NB4 (cell line): ENCODE measurements at places on chromosomes 7 and 10.
A peak's percentile ranks its signal among the peaks of the same experiment; 100 is the strongest.

DNA sequence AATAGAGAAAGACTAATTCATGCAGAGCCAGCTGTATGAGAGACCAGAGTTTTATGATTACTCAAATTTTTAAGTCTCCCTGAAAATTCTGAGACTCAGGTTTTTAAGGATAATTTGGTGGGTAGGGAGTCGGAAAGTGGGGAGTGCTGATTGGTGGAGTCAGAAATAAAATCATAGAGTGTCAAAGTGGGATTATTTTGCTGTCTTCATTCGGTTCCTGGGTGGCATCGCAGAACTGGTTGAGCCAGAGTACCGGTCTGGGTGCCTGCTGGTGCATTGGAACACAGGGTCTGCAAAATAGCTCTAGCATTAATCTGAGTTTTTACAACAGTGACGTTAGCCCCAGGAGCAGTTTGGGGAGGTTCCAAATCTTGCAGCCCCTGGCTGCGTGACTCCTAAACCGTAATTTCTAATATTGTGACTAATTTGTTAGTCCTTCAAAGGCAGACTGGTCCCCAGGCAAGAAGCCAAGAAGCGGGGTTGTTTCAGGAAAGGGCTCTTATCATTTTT lies 32.4 kb downstream of the GPRIN2 start:
- DNase-seq = no peak

GRCh38 chr10:127910464-127910770 lies 3.5 kb downstream of the PTPRE start:
- DNase-seq = no peak

DNA sequence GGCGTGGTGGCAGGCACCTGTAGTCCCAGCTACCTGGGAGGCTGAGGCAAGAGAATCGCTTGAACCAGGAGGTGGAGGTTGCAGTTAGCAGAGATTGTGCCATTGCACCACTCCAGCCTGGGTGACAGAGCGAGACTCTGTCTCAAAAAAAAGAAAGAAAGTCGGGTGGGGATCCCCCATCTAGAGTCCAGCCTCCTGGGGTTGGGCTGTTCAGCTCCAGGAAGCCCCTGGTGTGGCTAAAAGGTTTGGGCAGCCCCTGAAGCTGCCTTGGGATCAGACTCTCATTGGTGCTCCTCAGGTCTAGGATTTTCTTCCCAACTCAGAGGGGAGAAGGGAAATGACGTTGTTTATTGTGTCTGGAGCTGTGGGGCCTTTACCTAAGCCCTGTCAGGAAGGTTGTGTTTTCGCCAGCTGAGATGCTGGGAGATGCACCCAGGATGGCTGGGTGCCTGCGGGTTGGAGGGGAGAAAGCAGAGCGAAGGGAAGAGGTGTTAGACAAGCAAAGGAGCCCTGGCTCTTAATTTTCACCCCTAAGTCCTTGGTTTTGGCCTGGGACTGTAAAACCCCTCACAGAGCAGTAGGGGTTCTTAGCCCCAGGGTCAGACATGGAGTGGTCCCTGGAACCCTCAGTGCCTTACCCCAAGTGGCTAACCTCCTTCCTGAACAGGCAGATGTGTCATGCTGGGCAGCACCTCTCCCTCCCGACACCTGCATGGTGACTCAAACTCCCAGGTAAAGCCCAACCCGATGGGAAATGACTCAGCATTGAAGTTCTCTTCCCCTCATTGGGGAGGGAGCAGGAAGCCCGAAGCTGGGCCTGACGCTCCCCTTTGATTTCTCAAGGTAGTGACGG lies 21.1 kb downstream of the PLAU start:
- peak; percentile 64 for DNase-seq

- DNase-seq = no peak
Observed at GRCh38 chr7:112529521-112529920, 48.7 kb downstream of the LSMEM1 start.

- no peak for DNase-seq
Observed at GRCh38 chr7:42192066-42192465, 44.9 kb downstream of the GLI3 start.

GRCh38 chr7:139482122-139482521 lies 1.4 kb downstream of the KLRG2 start:
- DNase-seq = no peak

DNA sequence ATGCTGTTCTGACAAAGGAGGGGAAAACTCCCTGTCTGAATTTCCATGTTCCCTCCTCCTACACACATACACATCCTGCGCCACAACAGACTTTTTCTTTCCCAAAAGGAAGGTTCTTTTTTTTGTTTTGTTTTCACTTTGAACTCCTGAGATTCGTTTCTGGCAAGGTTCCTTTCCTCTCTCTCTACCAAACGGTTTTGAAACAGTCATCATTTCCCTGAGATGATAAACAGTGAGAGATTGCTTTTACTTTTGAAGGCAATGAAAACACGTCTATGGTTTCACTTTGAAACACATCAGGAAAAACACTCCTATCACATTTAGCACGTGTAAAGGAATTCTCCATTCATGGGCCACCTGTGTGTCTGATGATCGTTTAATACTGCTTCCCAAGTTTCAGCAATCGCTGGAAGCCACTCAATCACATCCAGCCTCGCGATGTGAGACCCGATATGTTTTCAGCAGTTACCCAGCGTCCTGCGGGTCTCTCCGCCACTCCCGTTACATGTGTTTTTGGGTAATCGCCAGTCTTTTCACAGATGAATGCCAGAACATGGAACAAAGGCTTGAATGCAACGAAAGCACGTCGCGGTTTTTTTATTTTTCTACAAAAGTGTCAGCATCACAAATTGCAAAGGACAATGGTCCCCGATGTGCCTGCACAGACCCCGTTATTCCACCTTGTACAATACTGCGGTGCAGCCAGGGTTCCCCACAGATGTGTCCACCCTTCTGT lies 62.8 kb upstream of the CUX1 start:
- peak; percentile 58 for DNase-seq

DNA sequence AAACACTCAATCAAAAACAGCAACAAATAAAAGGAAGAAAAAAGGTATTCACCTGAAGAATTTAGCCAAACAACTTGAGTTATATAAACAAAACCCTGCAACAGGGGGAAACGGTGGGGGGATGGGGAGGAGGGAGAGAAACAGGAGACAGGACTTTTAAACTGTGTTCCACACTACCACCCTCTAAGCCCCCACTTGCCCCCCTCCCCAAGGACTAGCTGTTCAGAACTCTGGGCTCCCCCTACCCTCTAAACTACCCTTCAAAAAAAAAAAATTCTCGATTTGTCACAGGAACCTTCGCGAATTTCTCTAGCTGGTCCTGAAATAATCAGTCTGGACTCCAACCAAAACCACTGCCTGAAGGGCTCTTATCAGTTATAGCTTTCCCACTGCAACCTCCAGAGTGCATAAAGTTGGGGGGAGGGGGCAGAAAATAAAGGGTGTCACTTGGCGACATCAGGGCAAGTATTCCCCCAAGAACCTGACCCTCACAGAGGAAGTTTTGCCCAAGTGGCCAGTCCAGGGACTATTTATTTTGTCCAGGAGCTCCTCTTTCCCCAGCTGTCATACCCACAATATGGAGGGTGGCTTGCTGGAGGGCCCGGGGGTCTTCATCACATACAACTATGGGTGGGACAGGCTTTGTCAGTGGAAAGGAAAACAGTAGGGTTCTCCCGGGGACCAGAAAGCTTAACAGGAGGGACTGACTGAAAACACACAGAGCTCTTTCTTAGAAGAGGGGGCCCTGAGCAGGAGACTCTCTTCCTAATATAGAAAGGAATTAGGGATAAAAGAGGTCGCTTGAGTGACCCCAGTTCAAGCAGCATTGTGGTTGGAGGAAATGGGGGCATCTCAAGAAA lies 1.3 kb downstream of the UBE2H start:
- peak; percentile 47 for DNase-seq

- no peak for DNase-seq
Observed at GRCh38 chr10:10326116-10326515, 691.6 kb upstream of the CELF2 start.

- DNase-seq = peak; percentile 31
Observed at GRCh38 chr10:79375321-79376077, 28.2 kb downstream of the PPIF start.

GRCh38 chr7:81433692-81434331 lies 336.0 kb downstream of the HGF start:
- DNase-seq = no peak

- no peak for DNase-seq
Observed at GRCh38 chr7:103499976-103500375, 54.0 kb upstream of the SLC26A5 start.

GRCh38 chr10:9786576-9786975 lies 1231.1 kb upstream of the CELF2 start:
- no peak for DNase-seq

GRCh38 chr7:5384618-5385017 lies 39.0 kb downstream of the TNRC18 start:
- no peak for DNase-seq

- DNase-seq = peak; percentile 63
Observed at GRCh38 chr10:44386546-44387052, 1.7 kb upstream of the CXCL12 start.

DNA sequence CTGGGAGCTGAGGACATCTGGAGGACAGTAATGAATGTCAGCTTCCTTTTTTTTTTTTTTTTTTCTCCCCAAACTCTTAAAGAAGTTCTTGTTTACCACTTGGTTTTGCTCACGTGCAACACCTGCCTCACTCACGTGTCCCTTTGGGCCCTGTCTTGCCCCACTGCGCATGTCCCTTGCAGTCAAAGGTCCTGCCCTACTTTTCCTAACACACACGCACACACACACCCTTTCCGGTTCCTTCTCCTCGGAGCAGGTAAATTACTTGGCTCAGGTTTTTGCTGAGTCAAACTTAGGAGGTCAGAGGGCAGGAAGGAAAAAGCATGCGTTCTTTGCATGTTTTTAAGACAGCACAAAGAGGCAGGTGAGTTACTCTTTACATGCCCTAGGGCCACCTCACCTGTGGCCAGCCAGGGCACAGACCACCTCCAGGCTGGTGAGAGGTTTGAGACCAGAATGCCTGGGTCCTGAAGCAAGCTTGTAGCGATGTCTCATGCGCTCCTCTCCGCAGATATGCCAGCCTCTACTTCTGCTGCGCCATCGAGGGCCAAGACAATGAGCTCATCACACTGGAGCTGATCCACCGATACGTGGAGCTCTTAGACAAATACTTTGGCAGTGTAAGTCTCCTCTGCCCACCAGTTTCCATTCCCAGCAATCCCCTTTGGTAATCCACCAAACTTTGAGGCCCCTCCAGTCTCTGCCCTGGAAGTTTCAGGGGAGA lies 2.8 kb downstream of the AP1S1 start:
- no peak for DNase-seq

- no peak for DNase-seq
Observed at GRCh38 chr10:4617589-4617988, 208.4 kb upstream of the AKR1E2 start.

GRCh38 chr10:32386623-32387260 lies 39.8 kb upstream of the EPC1 start:
- DNase-seq = peak; percentile 71

- DNase-seq = no peak
Observed at GRCh38 chr10:35124540-35124939, 2.1 kb upstream of the CREM start.

DNA sequence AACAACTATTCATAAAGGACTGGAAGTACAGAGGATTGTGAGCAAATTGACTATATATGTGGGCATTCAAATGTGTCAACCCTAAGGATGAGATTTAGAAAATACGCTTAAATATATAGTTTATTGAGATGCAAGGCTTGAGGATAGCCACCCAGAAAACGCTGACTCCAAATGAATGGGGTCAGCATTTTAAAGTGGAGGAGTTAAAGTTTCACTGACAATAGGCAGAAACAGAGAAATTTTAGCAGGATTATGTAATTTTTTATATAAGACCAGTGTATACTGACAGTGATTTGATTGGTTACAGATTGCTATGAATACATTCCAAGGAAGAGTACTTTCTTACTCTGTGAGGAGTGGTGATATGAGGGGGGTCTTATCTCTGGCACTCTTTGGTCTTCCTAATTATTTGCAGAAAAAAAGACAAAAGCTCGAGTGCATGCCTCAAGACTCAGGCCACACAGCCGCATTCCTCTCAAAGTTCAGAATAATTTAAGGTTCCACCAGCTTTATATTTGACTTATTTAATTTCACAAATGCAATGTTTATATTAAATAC lies 38.6 kb upstream of the ARL4A start:
- no peak for DNase-seq

DNA sequence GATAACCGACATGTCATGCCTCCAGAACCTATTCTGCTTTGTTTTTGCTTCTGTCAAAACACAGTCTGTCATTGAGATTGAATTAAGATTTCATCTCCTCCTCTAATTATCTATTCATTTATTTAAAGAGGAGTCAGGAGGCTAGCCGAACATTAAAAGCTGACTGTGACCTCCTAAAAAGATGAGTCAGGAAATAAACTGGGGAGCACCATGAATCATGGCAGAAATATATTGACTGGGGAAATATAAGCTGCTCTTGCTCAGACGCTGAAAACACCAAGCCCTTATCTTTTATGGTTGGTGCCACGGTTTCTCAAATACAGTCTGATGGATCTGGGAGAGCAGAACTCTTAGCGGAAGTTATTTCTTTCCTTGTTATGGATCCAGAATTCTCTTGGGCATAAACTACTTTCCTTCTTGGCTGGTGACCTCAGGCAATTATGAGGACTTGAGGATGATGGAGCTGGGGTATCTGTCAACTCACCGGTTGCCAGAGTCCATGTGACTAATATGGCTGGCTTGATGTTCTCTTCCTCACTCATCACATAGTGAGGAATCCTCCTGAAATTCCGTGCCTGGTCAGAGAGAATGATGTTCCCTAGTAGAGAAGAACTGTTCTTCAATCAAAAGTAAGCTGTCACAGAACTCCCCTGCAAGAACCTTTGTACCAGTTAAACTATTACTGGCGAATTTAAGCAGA lies 307.6 kb upstream of the PHYHIPL start:
- DNase-seq = no peak
